A673 (cell line): ENCODE measurements at places on chromosomes 3 and 15.

GRCh38 chr15:93028632-93029213 lies 60.3 kb downstream of the RGMA start:
- peaks cover 37% of the 10 kb centered on the region for H3K4me1 ChIP-seq
- peak overlapping the region; percentile 76 for H3K27ac ChIP-seq
- peaks cover 38% of the 10 kb centered on the region for H3K36me3 ChIP-seq
- no peak overlapping the region for H3K4me3 ChIP-seq
- DNase-seq, result peak; percentile 82

- no peak for DNase-seq
- no peak overlapping the region for H3K4me3 ChIP-seq
- H3K36me3 ChIP-seq, result no peaks in the 10 kb centered on the region
These were observed 3.4 kb downstream of the PP2D1 start for GRCh38 chr3:20008646-20009045.

DNA sequence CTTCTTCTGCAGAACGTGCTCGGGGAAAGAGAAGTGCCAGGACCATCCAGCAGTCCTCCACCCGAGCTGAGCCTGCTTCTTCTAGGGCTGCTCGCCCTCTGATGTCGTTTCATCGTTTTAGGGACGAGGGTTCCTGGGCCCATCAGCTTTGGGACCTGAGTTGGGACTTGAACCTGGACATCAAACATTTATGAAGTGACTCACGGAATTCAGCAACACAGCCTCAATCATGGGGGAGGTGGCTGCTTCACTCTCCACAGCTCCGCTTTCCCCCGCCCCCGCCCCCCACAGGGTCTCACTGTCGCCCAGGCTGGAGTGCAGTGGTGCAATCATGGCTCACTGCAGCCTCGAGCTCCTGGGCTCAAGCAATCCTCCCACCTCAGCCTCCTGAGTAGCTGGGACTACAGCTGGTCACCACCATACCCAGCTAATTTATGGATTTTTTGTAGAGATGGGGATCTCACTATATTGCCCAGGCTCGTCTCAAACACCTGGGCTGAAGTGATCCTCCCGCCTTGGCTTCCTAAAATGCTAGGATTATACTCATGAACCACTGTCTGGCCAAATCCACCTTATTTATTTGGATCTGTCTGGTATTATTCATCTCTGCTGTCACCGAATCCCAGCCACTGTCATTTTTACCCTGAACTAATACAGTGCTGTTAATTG lies 725 bp upstream of the SCAMP2 start:
- H3K36me3 ChIP-seq, result no peaks in the 10 kb centered on the region
- peak; percentile 62 for DNase-seq
- no peaks in the 10 kb centered on the region for H3K27me3 ChIP-seq
- H3K27ac ChIP-seq, result peak overlapping the region; percentile 79
- H3K4me1 ChIP-seq, result peaks cover 25% of the 10 kb centered on the region
- H3K4me3 ChIP-seq, result peak overlapping the region; percentile 90

DNA sequence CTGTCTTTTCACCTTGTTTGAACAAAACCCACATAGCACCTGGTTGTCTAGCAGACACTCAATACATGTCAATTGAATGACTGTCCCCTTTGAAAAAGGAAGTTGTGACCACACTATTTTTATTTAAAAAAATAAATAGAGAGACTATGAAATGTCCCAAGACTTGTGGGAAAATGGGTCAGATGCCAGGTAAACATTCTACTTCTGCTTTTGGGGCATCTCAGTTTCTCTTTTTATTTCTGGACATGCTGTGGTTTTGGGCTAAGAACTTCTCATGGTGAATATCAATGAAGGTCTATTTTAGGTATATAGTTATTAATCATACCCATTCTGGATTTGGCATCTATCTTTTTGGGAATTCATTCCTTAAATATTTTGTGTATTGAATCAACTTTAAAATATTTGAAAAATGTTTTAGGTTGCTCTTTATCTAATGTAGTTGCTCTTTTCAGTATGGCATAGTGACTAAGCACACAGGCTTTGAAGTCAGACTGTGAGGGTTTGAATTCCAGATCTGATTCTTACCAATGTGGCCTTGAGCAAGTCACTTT lies 4.4 kb downstream of the TMEM45A start:
- H3K27me3 ChIP-seq, result no peaks in the 10 kb centered on the region
- H3K36me3 ChIP-seq, result no peaks in the 10 kb centered on the region
- no peak for DNase-seq
